Fibroblast of villous mesenchyme (primary cell): ENCODE measurements at places on chromosomes 3 and 15. TPM values are rescaled to one million over a fixed set of nuclear protein-coding genes. Genes with fewer than 3 reads are reported as not detected.

DNA sequence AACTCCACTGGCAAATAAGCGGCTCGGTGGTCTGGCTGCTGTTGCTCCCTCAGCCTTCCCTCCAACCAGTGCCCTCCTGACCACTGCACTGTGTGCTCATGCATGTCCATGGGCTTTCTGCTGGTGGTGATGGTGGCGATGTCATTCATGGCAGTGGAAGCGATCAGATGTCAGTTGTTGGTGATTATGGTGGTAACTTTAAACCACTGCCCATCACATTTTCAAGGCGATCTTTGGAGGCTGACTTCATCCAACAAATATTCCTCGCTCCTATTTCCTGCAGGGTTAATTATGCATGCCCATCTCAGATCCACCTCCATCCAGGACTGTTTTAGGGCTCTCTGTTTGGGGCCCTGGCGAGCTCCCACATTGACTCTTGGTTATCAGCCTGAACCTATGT is 13.4 kb upstream of the HCN4 start:
- DNase-seq = no peak

DNA sequence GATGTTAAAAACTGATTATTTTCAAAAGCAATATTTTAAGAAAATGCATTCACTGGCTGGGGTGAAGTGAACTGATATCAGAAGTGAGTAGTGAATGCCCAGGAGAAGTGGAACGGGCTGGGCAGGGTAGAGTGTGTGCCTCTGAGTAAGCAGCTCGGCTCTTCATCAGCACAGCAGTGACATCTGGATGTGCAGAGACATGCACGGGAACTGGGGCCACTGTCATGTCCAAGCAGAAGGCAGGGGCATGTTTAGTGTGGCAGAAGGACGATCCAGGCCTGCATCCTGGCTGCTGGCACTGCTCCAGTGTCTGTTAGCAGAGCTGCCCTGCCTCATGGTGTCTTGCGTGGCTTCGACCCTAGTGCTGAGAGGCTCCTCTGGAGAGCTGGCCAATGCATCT is 305.6 kb upstream of the LRRFIP2 start:
- DNase-seq = no peak

DNA sequence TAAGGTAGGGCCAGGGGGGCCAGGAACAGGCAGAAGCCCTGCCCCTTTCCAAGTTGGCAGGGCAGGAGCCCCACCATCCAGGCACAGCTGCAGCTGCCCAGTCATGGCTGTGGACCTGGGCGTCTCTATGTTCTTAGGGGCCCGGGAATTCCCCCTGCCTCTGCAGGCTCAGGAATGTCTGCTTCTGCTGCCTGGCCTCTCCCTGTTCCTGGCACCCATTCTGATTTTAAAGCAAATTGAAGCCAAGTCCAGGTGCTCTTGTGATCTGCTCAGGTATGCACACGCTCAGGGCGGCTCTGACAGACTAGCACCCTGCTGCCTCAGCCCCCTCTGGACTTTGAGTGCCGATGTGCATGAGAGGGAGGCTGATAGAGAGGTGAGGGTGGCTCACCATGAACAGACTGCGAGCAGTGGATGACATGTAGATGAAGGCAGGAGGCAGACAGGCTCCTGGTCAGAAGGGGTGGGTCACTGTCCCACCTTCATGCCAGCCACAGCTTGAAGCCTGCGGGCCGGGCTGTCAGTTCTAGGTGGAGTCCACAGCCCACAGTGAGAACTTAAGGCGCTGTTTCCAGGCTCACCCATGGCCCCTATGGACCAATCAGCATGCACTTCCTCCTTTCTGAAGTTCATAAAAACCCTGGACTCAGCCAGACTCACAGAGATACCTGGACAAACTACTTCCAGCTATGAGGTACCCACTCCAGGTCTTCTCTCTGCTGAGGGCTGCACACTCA is 747.8 kb upstream of the GBE1 start:
- DNase-seq = no peak

GRCh38 chr15:90104551-90104950 is 2.3 kb upstream of the IDH2 start:
- DNase-seq = no peak

GRCh38 chr3:154718053-154718452 is 288.1 kb upstream of the GPR149 start:
- no peak for DNase-seq

The GOLGA6L7 gene
- total RNA-seq = not detected in 2 replicates

DNA sequence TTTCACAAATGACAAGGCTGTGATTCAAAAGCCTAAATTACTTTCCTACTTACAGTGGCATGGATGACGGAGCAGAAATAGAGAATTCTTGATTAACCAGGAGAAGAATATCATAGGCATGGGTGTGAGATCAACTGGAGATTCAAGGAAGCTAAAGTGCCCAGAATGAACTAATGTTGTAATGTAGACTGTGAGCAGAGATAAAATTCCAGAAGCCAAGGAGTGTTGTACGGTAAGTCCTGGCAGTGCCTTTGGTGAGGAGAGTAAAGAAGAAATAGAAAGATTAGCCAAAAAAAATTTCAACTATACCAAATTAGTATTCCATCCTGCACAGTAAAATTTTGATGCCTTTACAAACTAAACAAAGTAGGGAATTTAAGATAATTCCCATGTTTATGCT is 75.9 kb downstream of the ZBTB20 start:
- DNase-seq = no peak

The SLC12A1 gene
- not detected in 2 replicates for total RNA-seq

The HTR3E gene
- total RNA-seq = not detected in 2 replicates

The C15orf61 gene
- 2.6 and 3.2 TPM in 2 replicates for total RNA-seq

The ABCC5 gene
- total RNA-seq = 13.2 and 23.3 TPM in 2 replicates

DNA sequence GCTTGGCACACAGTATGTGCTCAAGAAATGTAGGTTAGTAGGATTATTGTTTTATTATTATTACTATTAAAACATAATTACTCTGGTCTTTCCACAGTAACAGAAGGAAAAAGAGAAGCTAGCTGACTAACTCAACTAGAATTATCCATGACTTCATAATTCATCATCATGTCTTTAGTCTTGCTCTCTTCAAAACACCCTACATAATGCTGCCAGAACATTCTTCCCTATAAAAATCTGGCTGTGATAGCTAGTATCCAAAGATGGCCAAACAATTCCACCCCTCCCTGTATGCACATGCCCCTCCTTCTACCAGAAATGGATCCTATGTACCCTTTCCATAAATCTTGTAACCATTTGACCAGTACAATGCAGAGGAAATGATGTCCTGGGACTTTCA is 48.8 kb upstream of the SRGAP3 start:
- no peak for DNase-seq

The ADAMTS17 gene
- under 0.01 and 0.32 TPM in 2 replicates for total RNA-seq

DNA sequence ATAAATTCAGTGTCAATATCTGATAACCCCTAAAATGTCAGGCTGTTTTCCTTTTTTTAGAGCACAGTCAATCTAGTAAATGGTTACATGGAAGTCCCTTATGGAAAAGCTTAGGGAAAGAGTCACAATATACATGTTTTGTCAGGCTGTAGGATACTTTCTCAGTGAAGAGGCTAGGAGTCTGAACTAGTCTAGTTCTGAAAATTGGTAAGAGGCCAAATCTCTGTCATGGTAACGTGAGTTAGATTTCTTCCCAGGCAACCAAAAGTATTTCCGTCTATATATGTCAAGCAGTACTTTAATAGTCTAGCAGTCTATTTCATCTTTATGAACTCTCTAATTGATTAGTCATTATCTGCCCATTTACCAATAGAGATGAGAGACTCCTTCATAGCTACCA is 215.9 kb upstream of the LRRC3B start:
- no peak for DNase-seq

GRCh38 chr3:157151151-157151550 is 8.8 kb downstream of the CCNL1 start:
- DNase-seq = peak; percentile 58

GRCh38 chr3:153289334-153289808 is 127.3 kb downstream of the RAP2B start:
- peak; percentile 62 for DNase-seq

DNA sequence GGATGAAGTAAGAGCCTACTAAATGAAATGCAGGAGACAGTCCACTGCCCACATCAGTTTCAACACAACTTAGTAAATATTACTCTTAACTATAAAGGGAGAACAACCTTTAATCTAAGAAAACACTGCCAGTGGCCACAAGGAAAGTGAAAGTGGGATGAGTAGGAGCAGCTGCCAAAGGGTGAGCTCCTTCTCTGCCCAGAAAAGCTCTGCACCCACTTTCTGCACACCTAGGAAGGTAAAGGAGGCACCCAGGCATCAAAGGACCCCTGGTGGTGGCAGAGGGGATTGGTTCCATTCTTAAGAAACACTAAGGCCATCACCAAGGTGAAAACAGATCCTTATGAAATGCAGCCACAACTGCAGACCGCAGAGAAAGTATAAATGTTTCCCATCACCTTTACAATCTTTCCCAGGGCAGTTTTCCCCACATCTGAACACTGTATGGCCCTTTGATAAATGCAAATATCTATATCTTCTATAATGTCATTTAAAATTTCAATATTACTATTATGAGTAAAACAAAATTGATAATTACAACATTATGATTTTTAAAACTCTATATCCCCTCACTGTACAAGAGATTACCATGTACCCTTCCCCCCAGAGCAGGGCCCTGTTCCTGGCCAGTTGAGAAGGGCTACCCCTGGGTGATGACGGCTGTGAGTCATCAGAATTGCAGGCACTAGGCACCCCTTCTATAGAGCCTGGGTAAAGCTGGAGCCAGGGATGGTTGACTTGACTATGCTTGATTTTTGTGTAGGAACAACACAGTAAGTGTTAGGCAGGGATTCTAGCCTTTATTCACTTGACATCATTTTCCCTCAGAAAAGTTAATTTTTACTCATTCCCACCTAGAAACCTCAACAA is 92.0 kb downstream of the SNRK start:
- DNase-seq = peak; percentile 52

The CYFIP1 gene
- total RNA-seq = 89.9 and 108 TPM in 2 replicates

DNA sequence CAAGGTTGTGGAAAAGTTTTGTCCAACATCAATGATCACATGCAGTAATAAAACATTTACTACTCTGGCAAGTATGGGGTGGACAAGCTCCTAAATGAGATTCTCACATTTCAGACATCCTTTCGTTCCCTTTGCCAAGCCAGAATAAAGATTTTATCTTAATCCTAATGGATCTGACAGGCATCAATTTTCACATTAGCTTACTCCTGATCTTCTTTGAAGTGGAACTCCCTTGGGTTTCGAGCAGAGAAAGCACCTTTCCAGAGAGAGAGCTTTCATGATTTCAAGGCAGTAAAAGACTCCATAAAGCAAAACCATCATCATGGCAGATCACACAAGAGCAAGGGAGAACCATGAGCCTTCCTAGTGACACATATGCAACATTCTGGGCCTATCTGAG is 27.3 kb upstream of the EID1 start:
- DNase-seq = no peak

- peak; percentile 47 for DNase-seq
These were observed 1.1 kb upstream of the IGF1R start for GRCh38 chr15:98647026-98647773.

DNA sequence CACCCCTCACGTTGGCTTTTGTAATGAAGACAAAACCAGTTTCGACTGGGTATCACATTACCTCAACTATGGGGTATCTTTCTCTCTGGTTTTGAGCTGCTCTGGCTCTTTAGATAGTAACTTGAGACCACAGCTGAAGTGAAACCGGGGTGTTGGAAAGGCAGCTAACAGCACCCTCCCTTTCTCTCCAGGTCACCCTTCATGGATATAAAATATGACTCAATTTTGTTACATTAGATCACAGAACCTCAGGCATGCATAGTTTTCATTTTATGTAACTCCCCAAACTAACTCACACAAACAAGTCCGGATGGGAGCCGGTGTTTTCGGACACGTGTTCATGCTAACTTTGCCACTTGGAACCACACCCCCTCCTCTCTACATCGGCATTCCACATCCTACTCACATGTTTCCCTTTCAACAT is 90.7 kb downstream of the NR2F2 start:
- peak; percentile 57 for DNase-seq

DNA sequence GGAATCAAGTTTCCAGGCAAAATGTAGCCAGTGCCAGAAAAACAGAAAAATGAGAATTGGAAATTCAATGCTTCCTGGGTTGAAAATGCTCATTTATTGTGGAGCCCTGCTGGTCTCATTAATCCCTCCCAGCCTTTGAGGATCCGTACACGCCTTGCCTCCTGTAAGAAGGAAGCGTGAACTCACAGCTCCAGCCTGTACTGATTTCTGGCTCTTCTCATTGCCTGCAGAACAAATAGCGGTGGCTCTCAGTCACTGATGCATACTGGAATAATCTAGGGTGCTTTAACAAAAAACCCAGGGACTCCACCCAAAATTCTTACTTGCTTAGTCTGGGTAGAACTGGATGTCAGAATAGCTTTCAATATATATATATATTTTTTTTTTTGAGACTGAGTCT is 29.3 kb upstream of the SLC24A5 start:
- DNase-seq = no peak

DNA sequence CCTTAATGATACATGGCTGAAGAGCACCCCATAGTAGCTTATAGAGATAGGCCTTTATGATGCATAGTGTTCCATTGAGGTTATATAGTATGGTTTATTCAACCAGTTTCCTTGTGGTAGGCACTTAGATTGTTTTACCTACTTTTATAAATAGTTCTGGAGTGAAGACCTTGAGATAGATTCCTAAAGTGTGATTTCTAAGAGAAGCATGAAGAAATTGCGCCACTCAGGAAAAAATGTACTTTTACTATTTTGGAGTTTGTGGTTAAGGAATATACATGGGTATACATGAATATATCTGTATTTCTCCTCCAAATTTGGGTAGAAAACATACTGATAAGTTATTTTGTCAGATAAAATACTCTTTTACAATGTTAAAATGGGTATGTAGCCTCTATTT is 70.5 kb downstream of the CHD2 start:
- no peak for DNase-seq

The SPESP1 gene
- total RNA-seq = 1.6 and 3.0 TPM in 2 replicates

The FGD5 gene
- under 0.01 TPM in 1 of 2 replicates, not detected in the other for total RNA-seq

The SAMMSON gene
- not detected in 2 replicates for total RNA-seq

DNA sequence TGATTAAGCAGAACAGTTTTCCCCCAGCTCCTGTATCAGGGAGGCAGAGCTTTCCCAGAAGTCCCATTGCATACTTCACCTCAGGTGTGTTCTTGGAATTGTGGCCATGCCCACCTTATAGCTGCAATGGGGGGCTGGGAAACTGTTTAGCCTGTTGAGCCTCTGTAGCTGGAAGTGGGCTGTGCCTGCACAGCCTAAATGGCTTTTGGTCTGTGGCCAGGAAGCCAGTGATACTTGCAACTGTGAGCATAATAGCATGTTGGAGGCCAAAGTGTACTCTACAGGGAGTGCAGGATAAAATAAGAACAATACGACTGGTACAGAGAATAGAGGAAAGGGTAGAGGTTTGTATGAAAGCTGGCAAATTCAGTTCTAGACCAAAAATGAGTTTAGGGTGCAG is 248.5 kb downstream of the PTPRG start:
- DNase-seq = no peak
